ENCODE measurements at places on chromosomes 12 and 14. TPM values are rescaled to one million over a fixed set of nuclear protein-coding genes. Genes with fewer than 3 reads are reported as not detected.

Gene KRT72
- not detected for total RNA-seq

Gene TPPP2
- total RNA-seq = not detected

Gene TEAD4
- total RNA-seq = 51.6 TPM

Gene ARL6IP4
- 255 TPM for total RNA-seq

Gene HOXC12
- total RNA-seq = not detected

Gene PPM1H
- total RNA-seq = 6.0 TPM

Gene TM9SF1
- total RNA-seq = 71.4 TPM

Gene RACGAP1
- total RNA-seq = 81.2 TPM

Measured in A549 treated with ZK216348 at 1 μM for 4 hours (cell line).